NCI-H1092 (cell line): ENCODE measurements at places on chromosomes 7 and 10.

GRCh38 chr7:151173386-151174245 lies 6.1 kb upstream of the GBX1 start:
- no peak for DNase-seq

- no peak for DNase-seq
These were observed 12.9 kb downstream of the MMRN2 start for GRCh38 chr10:86944471-86944870.

- DNase-seq, result no peak
These were observed 19.8 kb downstream of the VOPP1 start for GRCh38 chr7:55552320-55553023.

DNA sequence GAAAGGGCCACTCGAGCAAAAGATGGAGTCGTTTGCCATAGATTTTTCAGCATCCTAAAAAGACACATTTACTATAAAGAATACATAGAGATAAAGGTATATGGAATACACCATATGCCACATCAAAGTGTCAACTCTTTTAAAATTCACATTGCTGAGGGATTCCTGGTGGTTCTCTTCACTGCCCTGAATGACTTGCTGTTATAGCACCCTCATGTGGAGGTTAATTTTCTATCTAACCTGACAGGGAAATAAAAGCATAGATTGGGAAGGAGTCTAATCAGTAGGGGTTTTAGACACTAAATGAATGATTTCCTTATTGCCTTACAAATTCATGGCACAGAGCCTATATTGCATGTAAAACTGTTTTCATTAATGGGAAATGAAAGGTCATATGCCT lies 25.9 kb downstream of the DNAH11 start:
- peak; percentile 8 for DNase-seq

GRCh38 chr7:96679886-96680285 lies 29.8 kb downstream of the SEM1 start:
- no peak for DNase-seq

DNA sequence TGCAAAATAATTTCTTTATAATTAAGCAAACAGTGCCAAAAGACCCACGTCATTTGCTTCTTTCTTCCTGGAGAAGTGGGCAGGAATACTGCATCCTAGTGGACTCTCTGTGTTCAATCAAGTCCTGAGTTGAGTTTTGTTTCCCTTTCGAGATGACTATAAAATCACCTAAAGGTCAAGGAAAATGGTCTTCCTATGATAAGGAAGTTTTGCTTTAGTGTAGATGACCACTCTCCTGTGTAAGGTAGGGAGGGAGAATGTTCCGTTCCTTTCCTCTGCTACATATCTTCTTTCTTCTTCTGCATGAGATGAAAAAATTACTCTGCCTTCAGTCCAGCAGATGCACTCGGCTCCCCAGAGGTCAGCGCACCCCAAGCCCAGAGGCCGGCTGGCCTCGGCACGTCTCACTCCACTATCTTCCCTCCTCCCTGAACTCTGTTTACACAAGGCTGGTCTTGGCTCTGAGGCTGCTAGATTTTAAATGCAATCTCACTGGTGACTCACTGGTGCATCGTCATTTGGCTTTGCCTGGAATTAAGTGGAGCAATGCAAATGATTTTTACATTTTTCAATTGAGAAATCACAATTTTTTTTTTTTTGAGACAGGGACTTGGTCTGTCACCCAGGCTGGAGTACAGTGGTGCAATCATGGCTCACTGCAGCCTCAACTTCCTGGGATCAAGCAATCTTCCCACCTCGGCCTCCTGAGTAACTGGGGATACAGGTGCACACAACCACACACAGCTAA lies 18.6 kb upstream of the VDAC2 start:
- DNase-seq, result no peak

- no peak for DNase-seq
These were observed 46.9 kb downstream of the SLIT1 start for GRCh38 chr10:97138846-97139245.

DNA sequence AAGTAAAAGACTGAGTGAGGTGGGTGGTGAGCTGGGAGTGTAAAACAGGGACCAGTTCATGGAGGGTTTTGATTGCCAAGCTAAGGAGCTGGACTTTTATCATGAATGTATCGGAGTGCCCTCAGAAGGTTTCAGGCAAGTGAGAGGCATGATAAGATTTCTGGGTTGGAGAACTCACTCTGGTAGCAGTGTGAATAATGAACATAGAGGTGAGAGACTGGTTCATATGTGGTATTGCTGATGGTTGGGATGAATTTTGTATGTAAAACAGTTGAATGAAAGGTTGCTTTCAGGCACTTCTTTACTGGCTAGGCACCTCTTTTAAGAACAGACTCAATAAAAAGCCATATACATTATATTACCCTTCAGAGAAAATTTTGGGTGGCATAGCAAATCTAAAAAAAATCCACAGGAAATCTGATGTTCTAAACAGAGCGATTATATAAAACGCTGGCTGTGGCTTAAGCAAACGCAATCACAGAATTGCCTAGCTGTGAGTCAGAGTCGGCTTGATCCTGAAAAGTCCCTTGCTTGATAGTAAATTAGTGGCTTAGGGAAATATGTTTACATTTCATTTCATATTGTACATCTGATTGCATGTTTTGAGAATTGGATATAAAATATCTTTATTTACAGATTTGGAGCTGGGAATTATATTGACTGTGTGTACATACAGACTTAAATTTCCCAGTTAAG lies 92.9 kb upstream of the HDAC9 start:
- no peak for DNase-seq

- no peak for DNase-seq
These were observed 25.2 kb downstream of the PALD1 start for GRCh38 chr10:70503776-70504175.

- DNase-seq, result no peak
These were observed 184.0 kb upstream of the ADO start for GRCh38 chr10:62620491-62620890.

- DNase-seq, result peak; percentile 76
These were observed 26.8 kb downstream of the GAD2 start for GRCh38 chr10:26243351-26243720.

DNA sequence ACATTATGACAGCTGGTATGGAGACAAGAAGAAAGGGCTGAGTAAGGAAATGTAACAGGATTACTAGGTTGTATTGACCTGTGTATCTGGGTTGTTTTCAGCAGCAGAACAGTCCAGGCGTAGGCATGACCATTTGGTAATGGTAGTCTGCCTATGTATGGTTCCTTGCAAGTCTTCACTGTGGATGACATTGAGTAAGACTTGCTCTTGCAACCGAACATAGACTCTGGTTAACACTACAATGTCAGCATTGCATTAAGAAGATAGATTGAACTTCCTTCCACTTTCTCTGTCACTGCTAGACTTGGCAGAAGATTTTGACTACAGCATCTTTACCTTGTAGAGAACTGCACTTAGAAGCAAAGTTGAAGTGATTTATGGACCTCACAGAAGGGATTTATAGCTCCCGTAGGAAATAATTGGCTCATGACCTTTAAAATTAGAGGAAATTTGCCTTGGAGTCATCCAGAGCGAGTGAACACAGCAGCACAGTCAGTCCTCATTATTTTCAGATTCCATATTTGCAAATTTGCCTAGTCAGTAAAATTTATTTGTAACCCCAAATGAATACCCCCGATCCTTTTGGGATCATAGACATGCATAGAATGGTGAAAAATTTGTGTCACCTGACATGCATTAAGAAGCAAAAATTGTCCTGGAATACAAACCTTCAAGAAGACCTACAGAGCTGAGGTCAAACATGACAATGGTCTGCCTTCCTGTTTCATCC lies 79.6 kb upstream of the STRIP2 start:
- DNase-seq, result no peak

- no peak for DNase-seq
These were observed 407.0 kb downstream of the HTR7 start for GRCh38 chr10:90450797-90451196.

GRCh38 chr7:132527467-132528410 lies 48.5 kb downstream of the PLXNA4 start:
- no peak for DNase-seq

- DNase-seq, result no peak
These were observed 263.4 kb upstream of the GRB10 start for GRCh38 chr7:51046103-51046466.

GRCh38 chr7:149367418-149368180 lies 93.3 kb downstream of the ZNF777 start:
- DNase-seq, result no peak

- no peak for DNase-seq
These were observed 110.1 kb upstream of the INSYN2A start for GRCh38 chr10:127306479-127306878.

DNA sequence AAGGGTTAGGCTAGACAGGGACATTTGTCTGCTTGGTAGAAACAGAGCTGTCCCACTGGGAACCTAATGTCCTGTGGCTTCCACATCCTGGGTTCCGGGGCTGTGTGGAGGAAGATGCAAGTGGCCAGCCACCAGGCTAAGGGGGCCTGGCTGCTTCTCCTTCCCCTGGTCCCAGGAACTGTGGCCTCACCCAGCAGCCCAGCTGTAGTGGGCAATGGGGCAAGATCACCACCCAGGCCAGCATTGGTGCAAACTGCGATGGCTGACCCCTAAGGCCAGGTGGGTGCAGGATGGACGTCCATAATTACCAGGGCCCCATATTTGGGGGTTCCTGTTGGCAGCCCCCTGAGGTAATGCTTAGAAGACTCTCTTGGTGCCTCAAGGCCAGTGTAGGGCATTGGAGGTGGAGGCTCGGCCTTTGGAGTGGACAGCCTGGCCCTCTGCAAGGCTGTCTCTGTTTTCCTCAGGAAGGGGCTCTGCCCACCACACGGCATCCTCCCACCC lies 226.7 kb downstream of the TCF7L2 start:
- DNase-seq, result no peak

GRCh38 chr10:6491841-6492609 lies 88.1 kb downstream of the PRKCQ start:
- DNase-seq, result no peak

DNA sequence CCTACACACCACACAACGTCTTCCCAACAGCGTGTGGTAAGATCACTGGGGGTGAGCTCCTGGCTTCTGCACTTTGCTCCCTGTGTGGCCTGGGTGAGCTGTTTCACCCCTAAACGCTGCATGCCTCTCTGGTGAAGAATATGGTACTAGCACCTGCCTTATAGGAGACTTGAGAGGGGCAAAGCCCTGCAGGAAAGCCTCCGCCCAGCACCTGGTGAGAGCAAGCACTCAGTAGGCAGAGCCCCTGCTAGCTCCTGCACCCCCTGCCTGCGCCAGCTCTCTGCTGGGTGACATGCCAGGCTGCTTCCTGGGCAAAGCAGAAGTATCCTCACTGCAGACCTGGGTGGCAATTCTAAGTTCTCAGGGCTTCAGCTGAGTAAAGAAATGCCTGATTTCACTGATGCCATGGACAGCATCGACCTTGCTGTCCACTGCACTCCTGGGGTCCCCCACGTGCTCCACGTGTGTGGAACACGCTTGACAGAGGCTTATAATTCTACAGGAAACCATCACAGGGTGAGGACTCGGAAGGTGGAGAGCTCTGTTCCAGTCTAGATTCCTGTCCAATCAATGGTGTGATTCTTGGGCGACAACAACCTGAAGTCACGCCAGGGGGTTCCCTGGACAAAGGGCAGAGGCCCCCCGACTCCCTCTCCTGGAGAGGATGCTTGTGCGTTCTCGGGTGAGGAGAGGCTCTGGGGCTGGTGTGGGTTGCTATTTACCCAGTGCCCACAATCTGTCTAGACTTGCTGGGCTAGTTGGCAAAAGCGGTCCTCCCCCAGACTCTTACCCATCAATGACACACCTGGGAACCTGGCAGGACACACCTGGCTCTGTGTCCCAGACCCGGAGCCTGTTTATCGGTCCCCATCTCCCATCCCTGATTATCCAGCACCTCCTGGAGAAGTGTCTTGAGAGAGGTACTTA lies 5.0 kb upstream of the CALML5 start:
- DNase-seq, result no peak

GRCh38 chr7:55439627-55440026 lies 74.5 kb downstream of the LANCL2 start:
- DNase-seq, result peak; percentile 71

- DNase-seq, result no peak
These were observed 172.8 kb upstream of the CDK1 start for GRCh38 chr10:60605476-60605875.

GRCh38 chr10:123554656-123555055 lies 111.5 kb upstream of the GPR26 start:
- DNase-seq, result no peak

- DNase-seq, result no peak
These were observed 22.2 kb downstream of the SFMBT2 start for GRCh38 chr10:7388602-7389001.
